T1000 (cell line): ENCODE measurements at places on chromosomes 16 and 17.
A peak's percentile ranks its signal among the peaks of the same experiment; 100 is the strongest.

DNA sequence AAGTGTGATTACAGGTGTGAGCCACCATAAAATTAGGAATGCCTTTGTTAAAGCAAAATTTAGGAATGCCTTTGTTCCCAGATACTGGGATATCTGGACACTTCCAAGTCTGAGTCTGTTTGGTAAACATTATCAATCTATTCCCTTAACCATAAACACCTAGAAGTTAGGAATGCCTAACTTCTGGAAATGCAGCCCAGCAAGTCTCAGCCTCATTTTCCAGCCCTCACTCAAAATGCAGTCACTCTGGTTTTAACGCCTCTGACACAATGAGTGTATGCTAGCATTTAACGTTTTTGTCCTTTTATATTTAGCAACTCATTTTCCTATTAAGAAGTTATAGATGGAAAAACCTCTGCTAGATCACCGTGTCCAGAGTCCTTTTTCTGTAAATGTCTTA is 34.4 kb upstream of the HAS3 start:
- DNase-seq = no peak

DNA sequence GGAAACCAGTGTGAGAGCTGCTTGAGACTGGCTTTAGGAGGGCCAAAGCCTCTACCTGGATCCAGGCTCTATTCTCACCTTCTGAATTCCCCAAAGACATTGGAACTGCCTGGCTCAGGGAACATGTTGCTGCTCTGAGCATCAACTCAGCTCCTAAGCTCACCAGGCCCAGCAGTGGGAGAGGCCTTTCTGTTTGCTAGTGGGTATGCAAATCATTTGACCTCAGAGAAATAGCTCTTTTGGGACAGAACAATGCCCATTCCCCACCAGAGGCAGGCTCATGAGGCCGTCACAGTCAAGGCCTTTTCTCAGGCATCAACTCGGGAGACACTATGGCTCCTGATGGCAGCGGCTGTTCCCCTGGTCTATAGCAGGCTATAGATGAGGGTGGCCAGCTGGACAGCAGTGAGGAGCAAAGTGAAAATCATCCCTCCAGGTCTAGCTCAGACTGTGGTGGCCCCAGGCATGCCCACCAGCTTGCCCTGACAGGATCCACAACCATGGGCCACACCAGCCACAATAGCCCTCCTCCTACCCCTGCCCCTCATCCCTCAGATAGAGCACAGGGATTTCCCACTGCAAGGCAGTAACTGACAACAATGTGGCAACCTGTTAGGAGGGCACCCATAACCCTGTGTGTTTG is 30.4 kb upstream of the GFOD2 start:
- no peak for DNase-seq

DNA sequence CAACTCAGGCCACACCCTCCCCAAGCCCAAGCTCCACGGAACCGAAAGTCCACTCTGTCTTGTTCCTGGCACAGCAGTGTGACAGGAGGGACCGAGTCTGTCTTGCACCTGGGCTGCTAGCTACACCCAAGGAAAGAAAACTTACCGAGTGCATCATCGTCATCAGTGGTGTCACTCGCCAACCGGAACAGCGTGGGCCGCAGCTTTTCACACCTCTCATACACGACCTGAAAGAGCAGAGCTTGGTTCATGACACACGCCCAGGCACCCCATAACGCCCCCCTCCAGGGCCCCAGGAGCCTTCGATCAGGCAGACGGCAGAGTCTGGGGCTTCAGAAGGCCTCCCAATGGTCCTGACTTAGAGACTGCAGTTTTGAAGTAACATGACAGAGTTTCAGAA is 27.5 kb downstream of the GGA2 start:
- no peak for DNase-seq

DNA sequence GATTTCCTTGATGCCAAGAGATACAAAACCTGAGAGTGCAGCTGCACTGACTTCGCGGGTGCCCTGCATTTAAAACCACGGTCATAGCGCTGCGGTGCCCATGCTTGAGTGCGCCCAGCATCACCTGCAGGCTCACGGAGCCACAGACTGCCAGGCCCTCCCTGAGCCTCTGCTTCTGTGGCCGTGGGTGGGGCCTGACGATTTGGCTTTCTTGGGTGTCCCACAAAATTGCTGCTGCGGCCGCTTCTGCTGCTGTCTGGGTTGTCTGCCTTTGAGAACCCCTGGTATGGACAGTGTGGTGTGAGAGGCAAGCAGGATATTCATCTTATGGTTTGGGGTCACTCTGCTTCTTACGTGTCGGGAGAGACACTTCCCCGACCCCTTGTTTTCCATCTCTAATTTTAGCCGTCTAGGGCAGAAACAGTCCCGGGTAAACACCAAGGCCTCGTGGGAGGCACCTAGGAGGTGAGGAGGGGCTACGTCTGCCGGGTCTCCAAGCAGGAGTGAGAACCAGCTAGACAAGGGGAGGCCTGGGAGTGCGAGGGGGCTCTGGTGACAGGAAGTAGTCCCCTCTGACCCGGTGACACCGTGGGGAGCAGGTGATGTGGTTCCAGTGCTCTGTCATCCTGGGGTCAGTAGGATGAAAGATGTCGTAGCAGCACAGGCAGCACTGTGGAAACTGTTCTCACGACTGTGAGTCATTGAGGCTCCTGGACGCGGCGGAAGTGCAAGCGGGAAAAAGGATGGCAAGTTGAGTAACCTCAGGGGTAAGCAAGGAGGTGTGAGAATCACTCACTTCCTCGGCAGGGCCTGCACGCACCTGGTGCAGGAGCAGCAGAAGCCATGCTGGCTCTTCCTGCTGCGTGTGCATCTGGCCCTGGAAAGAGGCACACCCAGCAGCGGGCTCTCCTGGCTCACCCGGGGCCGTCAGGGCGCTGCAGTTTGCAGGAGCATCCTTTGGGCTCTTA is 176.3 kb downstream of the RPTOR start:
- DNase-seq = peak; percentile 23

DNA sequence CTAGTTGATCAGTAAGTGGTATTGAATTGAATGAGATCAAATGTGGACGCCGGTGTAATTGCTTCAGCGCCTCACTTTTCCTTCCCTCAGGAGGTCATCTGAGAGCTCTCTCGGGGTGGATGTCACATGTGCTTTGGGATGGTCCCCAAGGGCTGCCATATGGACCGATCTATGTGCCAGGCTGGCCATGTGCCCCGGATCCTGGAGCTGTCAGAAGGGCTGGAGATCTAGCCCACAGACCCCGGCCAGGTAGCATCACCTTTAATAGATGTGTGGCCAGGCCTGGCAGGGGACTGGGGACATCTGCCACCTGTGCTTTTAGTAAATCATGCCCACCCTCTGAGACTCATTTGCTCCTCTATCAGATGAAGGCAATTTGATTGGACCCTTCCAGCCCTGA is 95.3 kb upstream of the CRHR1 start:
- DNase-seq = no peak

GRCh38 chr17:73343168-73343634 is 31.4 kb upstream of the CDC42EP4 start:
- peak; percentile 80 for DNase-seq

- no peak for DNase-seq
Measured at GRCh38 chr16:72715267-72715666, 332.7 kb downstream of the ZFHX3 start.

GRCh38 chr16:23784811-23785447 is 30.1 kb downstream of the CHP2 start:
- no peak for DNase-seq

DNA sequence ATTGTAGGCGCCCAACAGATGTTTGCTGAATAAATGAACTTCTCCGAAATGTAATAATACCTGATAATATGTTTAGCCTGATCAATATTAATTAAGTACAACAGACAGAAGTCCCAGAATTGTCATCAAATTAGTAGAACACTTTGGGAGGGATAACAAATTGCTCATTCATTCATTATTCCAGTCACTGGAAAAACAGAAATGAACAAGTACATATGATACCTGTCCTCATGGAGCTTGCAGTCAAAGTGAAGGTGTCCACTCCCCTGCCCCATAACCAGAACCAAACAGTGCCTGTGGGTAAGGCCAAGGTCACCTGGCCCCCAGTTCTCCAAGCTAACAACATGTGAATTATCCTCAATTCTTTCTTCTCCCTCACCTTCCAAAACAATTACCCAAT is 42.8 kb downstream of the MYO1D start:
- no peak for DNase-seq

DNA sequence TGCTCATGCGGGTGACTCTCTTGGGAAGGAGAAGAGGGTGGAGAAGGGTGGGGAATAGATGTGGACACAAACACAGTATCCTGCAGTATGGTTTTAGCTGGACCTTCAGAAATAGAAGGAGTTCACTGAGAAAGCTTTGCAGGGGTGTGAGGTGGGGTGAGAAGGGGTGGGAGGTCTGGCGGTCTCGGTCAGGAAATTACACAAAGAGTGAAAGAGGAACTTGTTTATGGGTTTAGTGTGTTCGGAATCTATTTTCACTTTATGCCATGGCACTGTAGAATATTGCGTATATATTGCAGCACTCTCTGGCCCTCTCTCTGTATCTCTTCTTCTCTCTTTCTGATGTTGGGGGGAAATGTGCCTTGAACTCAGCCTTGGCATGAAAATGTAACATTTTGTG is 148.2 kb upstream of the GOT2 start:
- no peak for DNase-seq

- no peak for DNase-seq
Measured at GRCh38 chr17:27649929-27650328, 18.9 kb downstream of the LGALS9 start.

DNA sequence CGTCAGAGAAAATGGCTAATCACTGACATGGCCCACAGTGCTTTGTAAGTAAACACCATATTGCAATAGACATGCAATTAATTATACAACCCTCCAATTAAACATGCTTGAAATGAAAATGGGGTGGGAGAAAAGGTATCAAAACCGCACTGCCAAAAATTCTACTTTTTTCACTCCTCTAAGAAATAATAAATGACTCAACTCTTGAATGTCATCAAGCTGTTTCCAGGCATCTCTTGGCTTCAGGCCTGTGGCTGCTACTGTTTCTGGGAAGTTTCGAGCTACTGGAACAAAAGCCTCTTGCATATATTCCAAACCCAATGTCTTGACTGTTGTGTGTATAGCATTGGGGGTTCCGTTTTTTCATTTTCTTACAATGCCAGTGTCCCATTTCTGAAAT is 412.6 kb downstream of the RBFOX1 start:
- no peak for DNase-seq

DNA sequence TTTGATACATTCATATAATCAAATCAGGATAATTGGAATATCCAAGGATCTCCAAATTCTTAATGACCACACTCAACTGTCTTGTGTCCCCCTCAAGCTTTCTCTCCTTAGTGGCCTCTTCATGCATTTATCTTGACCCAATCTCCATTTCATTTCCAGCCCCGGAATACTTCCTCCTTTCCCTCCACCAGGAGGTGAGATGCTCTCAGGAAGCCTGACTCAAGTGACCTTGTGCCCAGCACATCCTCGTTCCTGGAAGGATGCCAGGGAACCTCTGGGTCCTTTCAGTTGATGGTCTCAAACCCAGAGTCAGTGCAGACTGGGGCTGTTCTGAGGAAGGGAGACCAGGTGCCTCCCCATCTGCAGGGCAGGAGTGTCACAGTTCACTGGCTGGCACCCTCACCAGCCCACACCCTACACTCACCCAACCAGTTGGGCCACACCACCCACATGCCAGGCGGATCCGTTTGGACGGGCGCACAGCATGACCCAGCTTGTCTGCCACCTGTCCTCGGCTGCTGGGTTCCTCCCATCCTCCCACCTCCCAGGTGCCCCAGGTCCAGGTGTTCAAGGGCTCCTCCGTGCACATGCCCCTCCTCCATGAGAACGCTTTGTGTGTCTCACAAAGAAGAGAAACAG is 14.0 kb upstream of the EMP2 start:
- no peak for DNase-seq

DNA sequence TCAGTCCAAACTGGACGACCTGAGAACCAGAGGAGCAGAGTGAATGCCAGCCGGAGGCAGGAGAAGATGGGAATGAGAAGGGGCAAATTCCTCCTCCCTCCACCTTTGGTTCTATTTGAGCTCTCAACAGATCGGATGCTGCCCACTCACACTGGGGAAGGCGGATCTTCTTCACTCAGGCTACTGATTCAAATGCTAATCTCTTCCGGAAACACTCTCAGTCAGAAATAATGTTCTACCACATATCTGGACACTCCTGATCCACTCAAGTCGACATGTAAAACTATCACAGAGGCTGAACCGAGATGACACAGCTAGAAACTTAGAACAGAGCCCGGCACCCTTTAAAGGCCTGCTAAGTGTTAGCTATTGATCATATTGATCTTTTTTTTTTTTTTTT is 57.4 kb upstream of the GRIN2A start:
- no peak for DNase-seq

DNA sequence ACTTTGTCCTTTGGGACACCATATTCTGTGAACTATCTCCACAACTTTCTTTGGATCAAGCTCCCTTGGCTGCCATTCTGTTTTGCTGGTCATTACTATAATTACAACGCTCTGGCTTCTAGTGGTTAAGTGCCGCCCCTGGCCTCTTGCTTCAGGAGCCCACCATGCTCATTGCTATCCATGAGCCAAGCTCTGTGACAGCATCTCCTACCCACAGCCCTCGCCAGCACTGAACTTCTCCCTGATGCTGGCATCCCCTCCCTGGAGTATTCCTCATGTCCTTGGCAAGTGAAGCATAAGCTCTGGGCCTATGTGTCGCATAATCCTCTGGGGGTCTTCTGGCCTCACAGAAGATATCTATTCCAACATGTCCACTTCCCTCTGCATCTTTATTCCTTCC is 60.6 kb upstream of the DHX40 start:
- no peak for DNase-seq

- DNase-seq = no peak
Measured at GRCh38 chr16:74029115-74029792, 267.4 kb upstream of the PSMD7 start.

DNA sequence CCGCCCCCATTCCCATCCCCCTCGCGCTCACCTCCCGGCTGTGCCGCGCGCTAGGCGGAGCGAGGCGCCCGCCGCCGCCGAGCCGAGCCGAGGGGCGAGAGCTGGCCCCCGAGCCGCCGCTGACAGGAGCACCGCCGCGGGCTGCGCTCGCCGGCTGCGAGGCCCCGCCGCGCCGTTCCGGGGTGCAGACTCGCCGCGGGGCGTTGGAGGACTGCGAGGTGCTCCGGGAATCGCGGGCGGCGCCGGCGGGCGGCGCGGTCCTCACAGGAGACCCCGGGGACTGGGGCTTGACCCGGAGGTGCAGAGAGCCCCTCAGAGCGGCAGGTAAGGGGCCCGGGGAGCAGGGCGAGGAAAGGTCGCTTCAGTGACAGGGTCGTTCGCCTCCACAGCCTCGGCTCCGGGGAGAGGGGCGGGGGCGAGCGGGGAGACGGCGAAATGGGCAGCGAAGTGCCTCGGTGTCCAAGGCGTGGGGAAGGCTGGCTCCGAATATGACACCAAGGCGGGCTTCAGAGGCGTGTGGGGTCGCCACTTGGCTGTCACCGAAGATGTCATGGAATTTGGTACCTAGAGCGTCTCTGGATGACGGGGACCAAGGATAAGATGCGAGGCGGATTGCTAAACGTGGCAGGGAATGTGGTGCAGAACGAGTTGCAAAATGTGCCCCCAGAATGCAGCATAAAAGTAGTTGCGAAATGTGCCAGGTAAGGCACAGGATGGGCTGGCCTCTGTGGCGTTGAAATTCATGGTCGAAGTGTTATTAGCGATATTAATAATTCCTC is 580 bp downstream of the TANC2 start:
- DNase-seq = no peak
